Naive thymus-derived CD8-positive, alpha-beta T cell (primary cell): ENCODE measurements at places on chromosomes 2 and 18. TPM values are rescaled to one million over a fixed set of nuclear protein-coding genes. Genes with fewer than 3 reads are reported as not detected.

OR6B2 gene
- polyA plus RNA-seq: not detected

CNRIP1 gene
- not detected for polyA plus RNA-seq

DCC gene
- not detected for polyA plus RNA-seq

KIF5C gene
- polyA plus RNA-seq: 0.46 TPM

SLC8A1 gene
- polyA plus RNA-seq: not detected

SELENOI gene
- 4.6 TPM for polyA plus RNA-seq

ARHGEF4 gene
- polyA plus RNA-seq: 5.3 TPM

PRSS56 gene
- not detected for polyA plus RNA-seq

HSPD1 gene
- 128 TPM for polyA plus RNA-seq

MRO gene
- not detected for polyA plus RNA-seq

SH2D6 gene
- polyA plus RNA-seq: not detected

COL5A2 gene
- not detected for polyA plus RNA-seq

CPO gene
- polyA plus RNA-seq: not detected

OSBPL6 gene
- not detected for polyA plus RNA-seq

AOX1 gene
- polyA plus RNA-seq: not detected

ANKRD30B gene
- polyA plus RNA-seq: not detected

WDSUB1 gene
- polyA plus RNA-seq: 7.5 TPM

LTBP1 gene
- polyA plus RNA-seq: 0.02 TPM

SERPINB4 gene
- not detected for polyA plus RNA-seq

SGPP2 gene
- not detected for polyA plus RNA-seq
